ENCODE measurements at places on chromosomes 2 and 18.

- no peak for DNase-seq
Observed at GRCh38 chr18:23154823-23155500, 19.7 kb downstream of the CABLES1 start.

- DNase-seq = no peak
Observed at GRCh38 chr2:234388591-234388990, 108.3 kb downstream of the ARL4C start.

GRCh38 chr2:68365087-68365486 lies at the start of gene PLEK:
Gene PLEK (plus strand): TSS chr2:68365282. CDS start chr2:68365352, 70 bp downstream.
- no peak for DNase-seq

DNA sequence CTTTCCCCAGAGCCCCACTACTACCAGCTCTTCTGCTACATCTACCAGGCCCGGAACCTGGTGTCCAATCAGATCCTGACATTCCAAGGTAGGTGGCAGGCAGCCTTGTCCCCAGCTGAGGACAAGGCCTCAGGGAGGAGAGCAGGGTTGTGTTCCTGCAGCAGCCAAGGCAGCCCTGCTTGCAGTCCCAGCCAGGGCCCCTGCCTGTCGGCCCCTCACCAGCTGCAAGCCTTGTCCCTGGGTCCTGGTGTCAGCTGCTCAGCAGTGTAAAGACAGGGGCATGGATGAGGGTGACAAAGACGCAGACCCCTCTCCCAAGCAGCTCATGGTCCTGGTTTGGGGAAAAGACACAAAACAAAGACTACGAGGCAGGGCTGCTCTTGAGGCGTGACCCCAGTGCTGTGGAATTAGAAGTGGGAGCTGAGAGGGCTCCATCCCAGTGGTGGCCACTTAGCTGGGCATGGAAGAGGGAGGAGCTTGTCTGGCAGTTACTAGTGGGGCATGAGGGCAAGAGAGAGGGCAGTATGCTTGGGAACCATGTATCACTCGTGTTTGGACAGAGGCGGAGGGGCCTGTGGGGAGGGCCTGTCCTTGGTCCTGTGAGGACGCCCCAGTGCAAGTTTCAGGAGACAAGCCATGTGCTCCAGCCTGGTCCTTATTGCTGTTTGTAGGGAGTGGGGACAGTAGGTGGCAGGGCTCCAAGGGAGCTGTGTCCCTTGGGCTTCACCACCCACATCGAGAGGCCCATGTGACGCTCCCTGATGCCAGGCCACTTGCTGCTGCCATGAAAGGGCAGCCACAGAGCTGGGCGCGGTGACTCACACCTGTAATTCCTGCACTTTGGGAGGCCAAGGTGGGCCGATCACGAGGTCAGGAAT lies 47.5 kb downstream of the LMAN2L start:
- DNase-seq = no peak

DNA sequence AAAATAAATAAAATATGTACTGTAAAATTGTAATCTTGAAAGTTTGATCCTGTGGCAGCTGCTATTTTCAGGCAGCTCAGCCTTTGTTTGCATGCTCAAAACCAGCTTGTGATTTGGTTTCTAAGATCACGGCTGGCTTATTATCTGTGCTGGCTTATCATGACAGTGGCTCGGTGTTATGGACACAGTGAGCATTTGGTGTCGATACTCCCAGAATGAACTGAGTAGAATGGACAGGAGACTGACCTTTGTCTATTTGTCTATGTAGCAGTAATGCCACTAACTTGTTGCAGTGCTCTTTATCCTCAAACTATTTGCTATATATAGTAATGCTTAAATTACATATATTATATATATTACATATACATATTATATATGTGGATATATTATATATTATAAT lies 58.8 kb downstream of the NEDD4L start:
- no peak for DNase-seq

GRCh38 chr18:49045585-49045984 lies 94.8 kb upstream of the SMAD7 start:
- no peak for DNase-seq

- DNase-seq = no peak
Observed at GRCh38 chr2:158970241-158970751, 1.9 kb downstream of the TANC1 start.

- DNase-seq = no peak
Observed at GRCh38 chr2:216694082-216694825, 1.1 kb downstream of the IGFBP5 start.

DNA sequence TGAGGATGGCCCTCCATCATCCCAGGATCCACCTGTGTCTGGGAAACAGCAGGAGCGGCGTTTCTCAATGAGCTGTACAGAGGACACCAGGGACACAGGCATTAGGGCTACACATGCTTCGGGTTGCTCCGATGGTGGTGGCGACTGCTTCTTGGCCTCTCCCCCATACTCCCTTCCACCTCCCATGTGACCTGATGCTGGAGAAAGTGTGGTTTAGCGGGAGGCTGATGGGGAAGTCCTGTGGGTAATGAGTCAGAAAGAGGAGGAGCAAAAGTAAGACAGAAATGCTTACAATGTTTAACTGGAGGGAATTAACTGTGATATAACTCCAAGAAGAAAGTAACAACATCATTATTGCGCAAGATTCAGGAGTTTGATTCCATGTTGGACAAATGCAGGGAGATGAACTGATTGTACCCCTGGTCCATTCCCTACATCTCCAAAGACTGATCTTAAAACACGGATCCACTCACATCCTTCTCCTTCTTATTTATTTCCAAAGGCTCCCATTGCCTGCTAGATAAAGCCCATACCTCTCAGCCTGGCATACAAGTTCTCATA lies 186.6 kb downstream of the NRP2 start:
- DNase-seq = no peak

- no peak for DNase-seq
Observed at GRCh38 chr2:194822657-194823056, 834.4 kb upstream of the SLC39A10 start.

- no peak for DNase-seq
Observed at GRCh38 chr2:235141411-235142128, 189.8 kb downstream of the SH3BP4 start.

GRCh38 chr2:6082625-6083018 lies 390.4 kb downstream of the SOX11 start:
- no peak for DNase-seq

DNA sequence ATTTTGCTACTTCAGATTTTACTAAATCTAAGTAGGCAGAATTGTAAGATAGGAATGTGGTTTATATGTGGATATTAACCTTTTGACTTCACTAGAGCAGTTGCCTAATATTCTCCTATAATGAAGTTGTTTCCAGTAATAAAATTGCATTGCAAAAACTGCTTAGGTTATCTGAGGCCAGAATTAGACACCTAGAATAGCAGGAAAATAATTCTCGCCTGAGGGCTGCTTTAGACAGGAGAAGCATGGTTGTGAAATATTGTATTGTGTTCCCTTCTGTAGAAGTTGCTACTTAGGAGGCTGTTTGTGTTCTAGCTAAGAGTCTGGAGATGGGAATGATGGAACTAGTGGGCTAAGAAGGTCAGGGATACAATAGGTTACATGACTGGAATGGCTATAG lies 146.3 kb downstream of the PLCL1 start:
- no peak for DNase-seq

DNA sequence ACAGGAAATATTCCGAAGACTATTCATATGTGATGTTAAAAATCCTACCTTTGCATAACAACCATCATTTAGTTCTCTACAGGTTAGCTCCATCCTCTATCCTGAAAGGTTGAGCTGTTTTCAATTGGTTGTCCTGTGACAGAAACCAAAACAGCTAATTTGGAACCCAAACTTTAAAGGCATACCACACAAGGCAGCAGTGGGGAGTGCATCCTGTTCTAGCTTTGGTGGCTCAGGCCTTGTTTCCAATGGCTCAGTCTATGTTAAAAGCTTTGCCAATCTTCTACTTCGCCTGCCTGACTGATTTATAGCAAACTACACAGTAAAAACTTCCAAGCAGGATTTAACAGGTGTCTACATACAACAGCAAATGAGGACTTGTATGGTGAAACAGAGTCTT lies 3.2 kb downstream of the CD226 start:
- DNase-seq = no peak

GRCh38 chr2:29129586-29130281 lies 14.5 kb downstream of the CLIP4 start:
- DNase-seq = no peak

DNA sequence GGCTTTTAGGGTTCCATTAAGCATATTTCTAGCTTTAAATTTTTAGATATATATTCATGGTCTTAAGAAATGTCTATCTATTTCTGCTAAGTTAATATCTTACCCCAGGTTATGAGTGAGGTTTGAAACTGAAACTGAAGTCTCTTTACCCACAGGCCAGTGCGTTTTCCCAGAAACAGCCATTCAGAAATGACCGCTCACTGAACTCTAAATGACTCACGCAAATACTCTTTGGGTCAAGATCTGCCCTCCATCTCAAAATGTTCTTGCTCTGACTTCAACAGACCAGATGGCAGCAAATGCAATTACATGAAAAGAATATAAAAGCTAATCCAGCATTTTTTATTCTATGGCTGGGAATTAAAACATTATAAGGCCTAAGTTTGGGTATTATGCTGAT lies 315.2 kb downstream of the TDRD15 start:
- DNase-seq = no peak

All from activated effector memory CD4-positive, alpha-beta T cell treated with Interleukin-2 at 50 U/mL for 16 hours (primary cell).